ENCODE measurements at places on chromosomes 5 and 9. TPM values are rescaled to one million over a fixed set of nuclear protein-coding genes. Genes with fewer than 3 reads are reported as not detected.

DNA sequence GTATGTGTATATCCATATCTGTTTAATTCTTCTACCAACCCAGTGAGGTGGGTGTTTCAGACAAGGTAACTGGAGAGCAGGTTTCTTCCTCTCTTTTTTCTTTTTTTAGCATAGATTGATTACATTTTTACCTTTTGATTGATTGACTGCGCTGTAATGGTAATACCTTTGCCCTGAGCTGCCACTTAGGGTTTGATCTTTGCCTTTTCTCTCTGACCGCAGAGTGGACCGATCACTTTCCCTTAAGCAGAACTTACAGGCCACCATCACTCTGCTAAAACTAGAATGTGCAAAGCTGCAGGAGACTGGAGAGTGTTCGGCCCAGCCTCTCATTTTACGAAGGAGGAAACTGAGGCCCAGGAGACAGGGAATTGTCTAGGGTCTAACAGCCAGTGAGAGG lies 38.0 kb downstream of the RCL1 start:
- no peak for DNase-seq

DNA sequence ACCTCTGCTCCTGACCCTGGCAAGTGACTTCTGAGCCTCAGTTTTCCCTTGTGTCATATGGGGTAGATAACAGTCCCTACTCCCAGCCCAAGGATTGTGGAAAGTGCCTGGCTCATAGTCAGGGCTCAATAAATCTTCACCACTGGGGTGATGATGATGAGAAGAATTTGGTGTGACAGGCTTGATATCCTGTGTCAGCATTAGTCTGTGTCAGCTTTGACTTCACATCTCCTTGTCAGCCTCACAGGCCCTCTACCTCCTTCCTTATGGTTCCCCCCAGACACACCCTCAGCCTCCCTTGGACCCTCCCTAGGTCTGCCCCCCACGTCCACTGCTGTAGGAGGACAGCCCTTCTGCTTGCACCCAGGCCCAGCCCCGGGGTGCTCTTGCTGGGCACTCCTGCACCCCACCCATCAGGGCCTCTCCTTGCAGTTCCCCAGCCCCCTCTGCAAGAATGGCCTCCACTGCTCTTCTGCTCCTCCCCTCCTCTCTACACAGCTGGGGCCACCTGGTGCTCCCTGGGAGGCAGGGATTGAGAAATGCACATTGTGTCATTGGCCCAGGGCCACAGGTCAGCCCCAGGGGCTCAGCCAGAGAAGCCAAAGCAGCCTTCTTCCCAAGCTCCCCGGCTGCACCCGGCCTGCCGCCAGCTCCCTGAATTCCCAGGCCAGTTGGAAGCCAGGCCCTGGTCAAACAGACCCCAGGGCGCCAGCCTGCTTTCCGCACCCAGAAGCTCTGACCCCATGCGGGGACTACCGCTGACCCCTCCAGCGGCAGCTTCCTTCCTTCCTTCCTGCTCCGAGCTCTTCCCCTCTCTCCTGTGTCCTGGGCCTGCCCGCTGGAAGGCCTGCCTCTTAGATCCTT lies 7.7 kb downstream of the FGFR4 start:
- no peak for DNase-seq

DNA sequence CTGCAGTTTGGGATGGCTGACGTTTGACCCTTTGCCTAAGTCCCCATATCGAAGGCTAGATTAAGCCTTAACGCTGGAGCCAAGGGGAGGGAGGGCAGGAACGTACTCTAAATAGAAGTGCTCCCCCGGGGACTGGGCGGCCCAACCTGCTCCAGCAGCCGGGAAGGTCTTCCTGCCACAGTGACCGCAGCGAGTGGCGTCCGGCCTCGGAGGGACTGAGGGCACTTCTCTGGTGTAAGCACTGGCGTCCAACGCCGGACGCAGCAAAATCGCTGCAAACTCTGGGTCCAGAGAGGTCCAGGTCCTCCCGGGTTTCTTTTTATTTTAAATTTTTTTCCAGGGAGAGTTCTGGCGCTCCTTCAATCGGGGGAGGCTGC lies 505 bp upstream of the ACER2 start:
- DNase-seq, result no peak

DNA sequence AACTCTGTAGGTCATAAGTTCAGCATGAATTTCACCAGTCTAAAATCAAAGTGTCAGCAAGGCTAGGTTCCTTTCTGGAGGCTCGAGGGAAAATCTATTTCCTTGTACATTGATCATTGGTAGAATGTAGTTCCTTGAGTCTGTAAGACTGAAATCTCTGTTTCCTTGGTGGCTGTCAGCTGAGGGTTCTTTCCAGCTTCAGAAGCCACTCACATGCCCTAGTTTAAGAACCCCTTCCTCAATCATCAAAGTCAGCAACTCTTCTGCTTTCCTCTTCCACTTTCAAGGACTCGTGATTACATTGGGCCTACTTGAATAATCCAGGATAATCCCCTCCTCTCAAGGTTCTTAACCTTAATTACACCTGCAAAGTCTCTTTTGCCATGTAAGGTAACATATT lies 4.9 kb upstream of the SCAMP1 start:
- DNase-seq, result no peak

DNA sequence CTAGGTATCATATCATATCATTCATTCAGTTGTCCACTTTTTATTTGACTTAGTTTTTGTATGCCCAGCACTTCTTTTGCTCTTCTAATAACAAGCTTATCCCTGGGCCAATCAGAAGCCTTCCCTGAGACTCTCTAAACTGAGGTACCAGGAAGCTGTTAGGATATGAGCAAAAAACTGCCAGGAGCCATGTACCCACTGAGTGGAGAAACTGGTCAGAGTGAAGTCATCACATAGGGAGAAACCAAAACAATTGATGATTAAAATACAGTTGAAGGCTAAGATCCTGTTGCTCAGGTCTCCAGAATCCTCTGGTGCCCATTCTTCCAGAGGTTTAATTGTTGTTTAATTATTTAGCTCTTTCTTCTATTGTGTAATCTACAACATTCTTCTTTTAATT lies 120.2 kb downstream of the KIAA0825 start:
- no peak for DNase-seq

DNA sequence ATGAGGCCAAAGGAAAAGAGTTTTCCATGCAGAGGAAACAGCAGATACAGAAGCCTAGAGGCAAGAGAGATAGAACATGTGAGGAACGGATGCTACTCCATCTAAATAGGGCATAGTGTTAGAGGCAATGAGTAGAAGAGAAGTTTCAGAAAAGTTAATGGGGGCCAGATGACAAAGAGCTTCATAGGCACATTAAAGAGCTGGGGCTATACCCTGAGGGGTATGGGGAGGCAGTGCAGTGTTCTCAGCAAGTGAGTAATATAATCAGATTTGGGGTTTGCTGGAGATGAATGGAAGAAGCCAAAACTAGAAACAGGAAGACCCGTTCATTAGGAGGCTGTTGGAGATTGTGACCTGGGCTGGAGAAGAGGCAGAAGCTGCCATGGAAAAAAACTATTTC lies 87.2 kb downstream of the GLIS3 start:
- no peak for DNase-seq

DNA sequence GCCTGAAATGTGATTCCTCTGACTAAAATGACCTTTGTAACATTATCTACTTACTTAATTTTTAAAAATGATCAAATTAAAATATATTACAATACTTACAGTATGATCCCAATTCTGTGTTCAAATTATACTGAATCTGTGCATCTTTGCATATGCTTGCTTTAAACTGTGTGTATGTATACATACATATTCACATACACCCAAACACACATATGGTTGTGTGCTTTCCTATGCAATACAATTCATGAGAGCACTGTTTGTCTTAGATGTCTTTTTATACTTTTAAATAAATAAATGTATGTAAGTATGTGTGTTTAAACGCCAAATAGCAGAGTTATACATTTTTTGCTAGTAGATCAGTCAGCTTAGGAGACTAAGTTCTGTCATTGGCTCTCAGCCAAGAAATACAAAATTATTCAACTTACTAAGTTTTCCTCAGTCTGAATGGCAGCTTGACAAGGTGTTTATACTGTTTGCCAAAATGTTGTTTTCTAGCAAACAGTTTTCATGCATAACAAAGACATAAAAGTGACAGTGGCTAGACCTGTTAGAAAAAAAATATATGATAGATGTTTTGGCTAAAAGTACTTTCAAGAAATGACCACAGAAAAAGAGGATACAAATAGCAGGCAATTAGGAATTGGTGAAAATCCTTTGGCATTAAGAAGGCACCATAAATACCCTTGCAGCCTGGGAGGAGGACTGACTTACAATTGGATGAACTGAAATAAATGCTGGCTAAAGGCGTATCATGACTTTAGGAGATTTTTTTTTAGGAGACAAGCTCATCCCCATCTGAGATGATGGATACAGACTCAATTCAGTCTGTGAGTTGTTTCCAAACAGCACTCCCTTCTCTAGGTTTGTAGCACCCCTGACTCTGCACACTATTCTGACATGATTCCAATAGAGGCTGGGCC lies 7.9 kb downstream of the TICAM2 start:
- DNase-seq, result no peak

DNA sequence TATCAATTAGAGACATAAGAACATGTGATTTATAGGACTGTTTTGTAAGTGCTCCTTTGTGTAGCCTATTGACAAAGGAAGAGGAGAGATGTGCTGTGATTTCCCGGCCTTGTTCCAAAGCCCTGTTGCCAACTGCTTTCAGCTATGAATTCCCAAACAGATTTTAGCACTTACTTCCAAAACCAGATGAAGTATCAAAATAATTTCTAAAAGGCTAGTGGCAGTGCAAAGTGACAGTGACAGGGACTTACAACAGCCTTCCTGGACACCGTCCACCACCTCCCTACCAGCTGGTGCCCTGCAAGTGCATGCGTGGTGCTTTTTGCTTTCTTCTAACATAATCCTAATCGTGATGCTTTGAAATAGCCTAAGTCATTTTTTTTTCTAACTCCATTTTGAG lies 254.1 kb upstream of the ACTBL2 start:
- no peak for DNase-seq

GRCh38 chr5:173767574-173768266 lies 120.4 kb upstream of the CPEB4 start:
- DNase-seq, result no peak

- no peak for DNase-seq
Measured at GRCh38 chr9:16202221-16202620, 649.4 kb downstream of the CCDC171 start.

RACK1 gene
- 1,679 TPM for total RNA-seq

ST8SIA4 gene
- not detected for total RNA-seq

EGFLAM gene
- total RNA-seq, result not detected

MSMP gene
- total RNA-seq, result not detected

MEIKIN gene
- total RNA-seq, result not detected

NEK6 gene
- total RNA-seq, result 43.0 TPM

TIMD4 gene
- not detected for total RNA-seq

DIRAS2 gene
- 1.7 TPM for total RNA-seq

All from Calu3 (cell line).